Activated gamma-delta T cell treated with Interleukin-2 at 50 U/mL for 16 hours (primary cell): ENCODE measurements at places on chromosomes 3 and 15.

- DNase-seq, result no peak
Measured at GRCh38 chr3:6179761-6180160, 681.2 kb upstream of the GRM7 start.

DNA sequence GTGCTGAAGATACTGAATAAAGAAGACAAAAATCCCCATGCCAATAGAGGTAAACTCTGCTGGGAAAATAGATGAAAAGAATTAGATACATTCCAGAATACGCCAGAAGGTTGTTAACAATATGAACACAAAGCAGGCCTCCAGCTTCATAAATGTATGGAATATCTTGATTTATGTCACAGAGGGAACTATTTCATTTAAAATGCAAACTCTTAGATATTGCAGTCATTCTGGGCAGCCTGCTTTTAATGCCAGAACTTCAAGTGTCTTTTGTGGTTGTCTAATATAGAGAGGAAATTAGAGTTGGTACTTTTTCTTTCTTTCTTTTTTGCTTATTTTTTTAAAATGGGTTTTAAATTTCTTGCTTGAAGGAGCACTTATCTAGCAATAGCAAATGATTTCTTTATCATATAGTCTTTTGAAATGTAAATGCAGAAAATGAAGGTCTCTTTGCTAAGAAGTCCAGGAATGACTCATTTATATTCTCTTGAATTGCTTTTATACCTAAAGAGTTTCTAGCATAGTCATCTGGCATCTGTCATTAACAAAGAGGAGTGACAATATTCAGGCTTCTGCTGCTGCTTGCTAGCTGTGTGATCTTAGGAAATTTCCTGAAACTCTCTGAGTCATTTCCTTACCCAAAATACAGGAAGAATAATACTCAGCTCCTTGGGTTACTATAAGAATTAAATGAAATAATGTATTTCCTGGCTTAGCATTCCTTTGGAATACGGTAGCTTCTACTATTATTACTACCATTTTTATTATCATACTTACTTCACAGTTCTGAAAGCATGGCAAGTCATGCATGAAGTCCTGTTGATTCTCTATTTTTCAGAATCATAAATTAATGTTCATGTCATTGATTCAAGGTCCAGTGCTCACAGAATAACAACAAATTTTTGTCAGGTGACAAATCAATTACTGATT is 527.6 kb downstream of the DIPK2A start:
- DNase-seq, result no peak

DNA sequence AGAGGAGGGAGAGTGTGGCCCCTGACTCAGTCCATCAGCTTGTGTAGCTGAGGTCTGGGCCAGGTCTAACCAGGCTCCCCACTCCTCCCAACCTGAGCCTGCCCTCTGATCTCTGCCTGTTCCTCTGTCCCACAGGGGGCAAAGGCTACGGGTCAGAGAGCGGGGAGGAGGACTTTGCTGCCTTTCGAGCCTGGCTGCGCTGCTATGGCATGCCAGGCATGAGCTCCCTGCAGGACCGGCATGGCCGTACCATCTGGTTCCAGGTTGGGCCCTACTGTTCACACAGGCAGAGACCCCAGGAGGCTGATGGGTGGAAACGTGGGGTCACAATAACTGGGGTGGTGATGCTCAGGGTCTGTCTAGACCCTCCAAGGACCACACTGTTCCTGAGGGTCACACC is 6.8 kb downstream of the NEIL1 start:
- no peak for DNase-seq

DNA sequence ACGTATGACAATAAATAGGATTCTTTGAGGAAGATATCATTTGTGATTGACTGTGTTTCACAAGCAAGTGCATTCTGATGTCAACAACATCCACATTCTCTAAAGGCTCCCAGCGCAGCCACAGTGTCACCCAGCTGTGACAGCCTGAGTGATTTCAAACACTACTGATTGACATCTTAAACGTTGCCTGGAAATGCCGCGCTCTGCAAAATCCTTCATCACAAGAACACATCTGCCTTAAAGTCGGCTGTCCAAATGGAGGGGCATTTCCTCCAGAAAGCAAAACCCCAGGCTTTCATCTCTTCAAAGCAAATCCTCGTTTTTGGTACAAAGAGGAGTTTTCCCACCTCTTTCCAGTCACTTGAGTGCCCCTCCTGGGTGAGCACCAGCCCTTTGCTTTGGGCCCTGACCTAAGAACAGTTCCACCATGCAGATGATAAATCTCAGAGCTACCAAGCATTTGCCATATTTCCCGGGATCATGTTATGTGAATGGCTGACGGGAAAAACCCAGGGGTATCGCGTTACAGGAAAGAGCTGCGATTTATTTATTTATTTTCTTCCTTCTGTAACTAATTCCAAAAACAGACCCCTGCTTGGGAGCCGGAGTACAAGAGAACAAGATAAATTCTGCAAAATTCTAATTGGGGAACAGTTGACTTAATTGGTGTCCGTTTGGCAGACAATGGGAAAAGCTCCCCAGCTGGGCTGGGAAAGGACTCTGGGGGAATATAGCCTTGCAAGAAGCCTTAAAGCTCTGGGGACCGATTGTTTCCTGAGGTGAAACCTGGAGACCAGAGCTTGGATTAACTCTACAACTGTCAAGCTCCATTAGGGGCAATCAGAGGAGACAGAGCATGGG is 703.8 kb upstream of the NR2F2 start:
- DNase-seq, result no peak

GRCh38 chr3:52779011-52779836 is 1.8 kb downstream of the ITIH1 start:
- DNase-seq, result no peak
